Head of caudate nucleus (tissue), 42 donors: ENCODE measurements at places on chromosomes 16 and 17.

GRCh38 chr16:30112197-30113030 is 923 bp downstream of the GDPD3 start:
- DNase-seq = peak; percentile 79

DNA sequence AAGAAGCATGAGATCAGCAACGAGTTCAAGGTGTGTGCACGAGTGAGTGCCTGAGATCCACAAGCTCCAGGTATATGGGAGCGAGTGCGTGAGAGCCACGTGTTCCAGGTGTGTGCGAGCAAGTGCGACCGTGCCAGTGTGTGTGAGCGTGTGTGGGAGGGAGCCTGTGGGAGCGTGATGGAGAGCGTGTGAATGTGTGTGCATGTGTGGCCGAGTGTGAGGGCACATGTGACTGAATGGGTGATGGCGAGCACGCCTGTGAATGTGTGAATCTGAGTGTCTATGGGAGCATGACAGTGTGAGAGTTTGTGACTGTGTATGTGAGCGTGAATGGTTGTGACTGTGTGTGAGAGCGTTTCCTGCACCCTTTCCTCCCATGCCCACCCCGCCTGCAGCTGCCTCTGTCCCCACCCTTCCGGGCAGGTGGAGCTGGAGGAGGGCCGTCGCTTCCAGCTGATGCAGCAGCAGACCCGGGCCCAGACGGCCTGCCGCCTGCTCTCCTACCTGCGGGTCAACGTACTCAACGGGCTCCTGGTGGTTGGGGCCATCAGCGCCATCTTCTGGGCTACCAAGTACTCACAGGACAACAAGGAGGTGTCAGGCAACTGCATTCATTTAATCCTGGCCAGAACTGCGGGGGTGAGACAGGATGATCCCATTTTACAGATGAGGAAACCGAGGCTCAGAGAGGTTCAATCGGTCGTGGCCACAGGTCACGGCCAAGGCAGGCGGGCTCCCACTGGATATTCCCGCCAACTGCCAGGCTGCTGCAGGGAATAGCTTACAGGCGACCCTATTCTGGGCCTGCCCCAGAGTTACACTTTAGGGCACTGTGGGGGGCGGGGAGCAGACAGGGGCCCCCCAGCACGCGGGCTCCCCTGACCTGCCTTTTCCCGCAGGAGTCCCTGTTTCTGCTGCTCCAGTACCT is 3.7 kb downstream of the TMC8 start:
- DNase-seq = peak; percentile 47

DNA sequence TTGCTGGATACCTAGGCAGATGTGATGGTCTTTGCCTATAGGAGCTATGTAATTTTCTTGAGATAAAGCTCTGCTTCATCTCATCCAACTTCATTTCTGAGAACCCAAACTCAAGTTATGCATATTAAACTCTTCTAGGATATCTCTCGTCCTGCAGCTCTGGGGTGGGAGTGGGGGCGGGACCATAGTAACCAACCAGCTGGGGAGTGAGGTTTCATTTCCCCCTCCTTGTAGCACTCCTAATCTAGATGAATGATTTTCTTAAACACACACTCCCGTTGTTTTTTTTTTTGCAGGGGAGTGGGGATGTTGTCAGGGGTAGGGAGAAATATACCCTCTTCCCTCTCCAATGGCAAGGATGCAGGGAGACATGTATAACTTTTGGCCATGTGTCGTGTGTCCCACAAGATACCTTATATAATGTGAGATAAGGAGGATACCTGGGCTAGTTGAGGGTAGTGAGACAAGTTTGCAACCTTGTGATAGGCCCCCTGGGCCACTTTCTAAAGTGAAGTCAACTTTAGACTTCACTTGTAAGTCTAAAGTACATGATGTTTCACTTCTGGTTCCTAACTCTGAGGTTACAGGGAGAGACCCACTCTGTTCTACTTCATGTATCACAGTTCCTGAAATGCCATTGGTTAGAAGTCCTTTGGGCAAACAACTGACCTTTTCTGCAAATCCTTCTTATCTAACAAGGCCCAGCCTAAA is 10.5 kb upstream of the HEATR6 start:
- DNase-seq = no peak

DNA sequence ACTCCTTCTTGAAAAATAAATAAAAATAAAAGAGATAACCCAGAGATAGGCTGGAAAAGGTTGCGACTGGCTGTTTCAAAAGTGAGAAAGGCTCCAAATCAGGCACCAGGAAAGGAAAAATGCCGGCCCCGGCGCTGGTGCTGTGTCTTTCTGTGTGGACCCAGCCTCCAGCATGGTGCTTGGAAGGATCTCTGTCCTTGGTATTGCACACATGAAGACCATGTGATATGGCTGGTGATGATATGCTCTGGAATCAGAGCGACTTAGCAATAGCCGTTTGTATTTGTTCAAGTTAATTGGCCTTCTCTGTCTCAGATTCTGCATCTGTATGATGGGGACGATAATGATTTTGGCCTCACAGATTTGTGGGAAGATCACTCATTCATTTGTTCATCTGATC is 3.4 kb downstream of the WSCD1 start:
- no peak for DNase-seq

- no peak for DNase-seq
These were observed 7.4 kb downstream of the TELO2 start for GRCh38 chr16:1500465-1501150.

DNA sequence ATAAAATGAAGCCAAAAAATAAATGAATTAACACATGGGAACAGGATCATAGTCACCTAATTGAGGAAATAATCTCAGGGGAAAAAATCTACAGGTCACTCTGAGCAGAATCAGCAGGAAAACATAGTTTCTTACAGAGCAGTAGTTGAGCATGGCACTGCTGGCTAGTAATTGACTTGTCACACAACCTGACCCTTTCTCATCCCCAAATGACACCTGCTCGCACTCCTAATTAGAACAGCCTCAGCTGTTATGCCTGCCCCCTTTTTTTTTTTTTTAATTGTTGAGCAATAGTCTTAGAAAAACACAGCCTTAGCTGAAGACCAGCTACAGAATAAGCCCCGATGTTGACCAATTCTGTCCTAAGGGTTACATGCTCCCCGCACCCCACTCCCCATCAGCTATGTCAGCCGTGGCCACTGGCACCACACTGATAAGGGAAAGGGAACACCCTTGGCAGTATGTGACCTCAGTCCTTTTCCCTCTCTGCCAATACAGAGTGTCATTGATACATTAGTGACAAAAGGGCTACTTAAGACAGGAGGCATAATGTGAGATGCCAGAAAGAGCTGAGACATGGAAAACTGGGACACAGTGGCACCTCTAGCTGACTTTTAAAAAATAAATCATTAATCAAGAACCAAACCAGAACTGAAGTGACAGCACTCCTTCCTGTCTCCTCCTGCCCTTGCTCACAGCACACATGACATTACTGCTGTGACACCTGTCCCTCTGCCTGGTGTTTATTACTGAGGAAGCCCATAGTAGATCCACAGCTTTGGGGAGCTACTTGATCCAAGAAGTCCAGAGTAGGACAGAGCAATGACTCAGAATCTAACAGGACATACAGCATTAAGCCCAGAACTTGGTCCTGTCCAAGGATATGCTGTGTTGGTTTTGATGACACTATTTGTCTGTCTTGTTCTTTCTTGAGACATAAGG is 41.7 kb downstream of the WDR59 start:
- DNase-seq = no peak

DNA sequence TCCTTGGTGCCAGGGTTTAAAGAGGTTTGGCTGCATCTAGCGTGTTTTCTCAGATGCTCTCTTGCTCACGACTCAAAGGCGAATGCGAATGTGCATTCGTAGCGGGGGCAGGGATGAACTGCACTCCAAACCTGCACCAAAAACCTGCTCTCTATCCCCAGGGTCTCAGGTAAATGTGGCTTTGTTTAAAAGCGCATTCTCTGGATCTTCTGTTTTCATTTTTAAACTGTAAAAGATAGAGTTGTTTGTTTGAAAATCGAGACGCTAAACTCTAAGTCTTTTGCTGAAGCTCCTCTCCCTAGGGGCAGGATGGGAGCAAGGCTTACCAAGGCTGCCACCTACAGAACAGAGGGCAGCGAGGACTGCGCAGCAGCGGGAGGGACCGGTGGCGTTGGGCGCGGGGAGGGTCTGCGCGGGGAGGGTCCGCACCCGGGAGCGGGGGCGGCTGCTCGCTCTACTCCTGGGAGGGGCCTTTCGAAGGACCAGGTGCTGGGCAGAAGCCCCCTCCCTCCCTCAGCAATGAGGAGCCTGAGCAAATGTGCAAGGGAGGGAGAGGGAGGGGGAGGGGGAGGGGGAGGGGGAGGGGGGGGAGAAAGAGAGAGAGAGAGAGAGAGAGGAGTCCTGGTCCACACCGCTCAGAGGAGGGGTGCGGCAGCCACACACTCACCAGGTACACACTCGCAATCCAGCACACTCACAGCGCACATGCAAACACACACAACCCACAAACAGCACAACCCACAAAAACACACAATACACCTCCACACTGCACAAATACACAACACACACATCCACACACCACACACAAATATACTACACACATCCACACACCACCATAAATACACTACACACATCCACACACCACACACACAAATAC is 142.8 kb downstream of the GRIN2A start:
- DNase-seq = peak; percentile 73

GRCh38 chr17:70956726-70957125 is 787.4 kb downstream of the KCNJ2 start:
- DNase-seq = no peak

GRCh38 chr17:77480509-77481215 is 339.9 kb downstream of the SEC14L1 start:
- no peak for DNase-seq

DNA sequence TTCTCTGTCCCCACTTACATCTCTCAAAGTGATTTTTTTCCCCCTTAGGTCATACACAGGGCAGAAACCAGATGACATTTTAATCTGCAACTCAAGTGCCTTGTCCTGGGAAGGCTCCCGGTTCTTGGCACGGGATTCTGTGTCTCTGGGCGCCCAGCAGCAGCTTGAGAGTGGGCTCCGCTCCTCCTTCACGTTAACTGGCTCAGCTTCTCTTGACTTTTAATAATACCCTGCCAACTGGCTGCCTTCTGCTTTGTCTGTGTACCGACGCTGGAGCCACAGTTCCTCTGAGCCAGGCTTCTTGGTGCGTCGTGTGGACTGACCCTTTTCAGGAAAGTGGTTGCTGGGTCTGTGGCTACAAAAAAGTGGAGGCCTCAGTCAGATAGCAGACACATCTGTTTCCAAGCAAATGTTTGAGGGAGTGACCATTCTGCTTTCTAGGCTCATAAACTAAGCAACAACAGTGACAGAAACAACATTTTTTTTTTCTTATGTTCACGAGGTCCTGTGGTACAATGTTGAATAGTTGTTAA is 64.9 kb downstream of the IRF8 start:
- DNase-seq = no peak

DNA sequence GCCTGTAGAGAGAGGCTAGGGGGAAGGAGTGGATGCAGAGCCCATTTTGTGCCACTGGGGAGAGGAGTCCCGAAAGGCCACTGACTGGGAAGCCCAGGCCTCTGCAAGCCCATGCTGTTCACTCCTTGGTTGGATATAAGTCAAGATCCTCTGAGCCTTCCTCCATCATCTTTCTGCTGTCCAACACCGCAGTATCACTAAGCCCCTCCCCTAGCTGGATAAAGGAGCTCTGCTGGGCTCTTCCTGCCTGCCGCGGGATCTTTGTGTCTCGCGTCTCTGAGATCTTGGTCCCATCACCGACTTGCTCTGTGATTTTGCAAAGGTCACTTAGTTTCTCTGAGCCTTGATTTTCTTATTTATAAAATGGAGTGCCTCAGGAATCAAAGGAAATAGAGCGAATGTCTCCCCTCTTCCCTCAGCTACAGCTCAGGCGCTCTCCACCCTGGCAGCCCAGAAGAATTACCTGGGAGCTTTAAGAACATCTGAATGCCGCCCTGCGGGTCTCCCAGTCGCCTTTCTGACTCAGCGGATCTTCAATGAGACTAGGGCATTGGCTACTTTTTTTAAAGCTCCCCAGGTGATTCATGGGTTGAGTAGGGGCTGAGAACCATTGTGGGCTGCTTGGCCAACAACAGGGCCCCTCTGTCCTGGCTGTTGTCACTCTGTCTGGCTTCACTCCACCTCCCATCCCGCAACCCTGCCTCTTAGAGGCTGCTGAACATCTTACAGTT is 25.2 kb upstream of the TMEM220 start:
- DNase-seq = no peak

DNA sequence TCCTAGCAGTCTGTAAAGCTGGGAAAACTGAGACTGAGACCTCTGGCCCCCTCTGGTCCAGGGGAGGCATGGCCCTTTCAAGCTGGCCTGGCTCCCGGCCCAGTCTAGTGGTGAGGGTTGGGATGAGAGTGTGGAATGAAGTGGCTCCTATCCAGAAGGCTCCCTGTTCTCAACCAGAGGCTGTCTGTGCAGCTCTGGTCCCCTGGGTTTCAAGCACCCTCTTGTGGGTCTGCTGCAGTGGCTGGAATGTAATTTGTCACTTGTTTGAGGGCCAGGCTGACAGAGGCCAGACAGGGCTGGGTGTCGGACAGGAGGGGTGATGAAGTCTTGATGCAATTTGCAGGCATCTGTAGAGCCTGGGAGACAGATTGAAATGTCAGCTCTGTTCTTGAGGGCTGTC is 22.1 kb upstream of the PHF12 start:
- peak; percentile 55 for DNase-seq

DNA sequence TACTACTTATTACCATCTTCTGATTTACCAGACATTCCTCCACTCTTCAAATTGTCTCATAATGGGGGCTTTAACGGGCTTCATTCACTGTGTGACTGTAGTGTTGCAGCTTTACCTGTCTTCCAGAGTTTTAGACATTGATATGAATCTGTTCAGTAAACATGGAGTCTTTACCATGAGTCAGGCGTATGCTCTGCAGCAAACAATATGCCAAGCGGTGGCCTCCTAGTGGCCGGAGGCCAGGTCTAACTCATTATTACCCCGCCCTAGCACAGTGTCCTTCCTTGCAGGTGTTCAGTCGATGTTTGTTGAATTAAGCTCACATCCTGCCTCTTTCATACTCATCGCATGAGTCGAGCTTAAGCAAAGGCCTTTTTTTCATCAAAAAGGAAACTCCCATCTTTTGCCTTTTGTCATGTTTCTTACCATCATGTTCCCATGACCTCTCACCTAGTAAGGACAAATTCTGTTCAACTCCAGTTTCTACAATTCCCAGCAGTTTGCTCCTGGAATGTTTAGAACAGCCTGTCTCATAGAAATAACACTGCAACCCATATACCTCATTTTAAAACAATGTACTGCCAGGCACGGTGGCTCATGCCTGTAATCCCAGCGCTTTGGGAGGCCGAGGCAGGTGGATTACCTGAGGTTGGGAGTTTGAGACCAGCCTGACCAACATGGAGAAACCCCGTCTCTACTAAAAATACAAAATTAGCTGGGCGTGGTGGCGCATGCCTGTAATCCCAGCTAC is 39.4 kb downstream of the TUBD1 start:
- no peak for DNase-seq

- DNase-seq = no peak
These were observed 14.9 kb downstream of the DUS2 start for GRCh38 chr16:68037841-68038597.
